ENCODE measurements at places on chromosomes 3 and 15.

DNA sequence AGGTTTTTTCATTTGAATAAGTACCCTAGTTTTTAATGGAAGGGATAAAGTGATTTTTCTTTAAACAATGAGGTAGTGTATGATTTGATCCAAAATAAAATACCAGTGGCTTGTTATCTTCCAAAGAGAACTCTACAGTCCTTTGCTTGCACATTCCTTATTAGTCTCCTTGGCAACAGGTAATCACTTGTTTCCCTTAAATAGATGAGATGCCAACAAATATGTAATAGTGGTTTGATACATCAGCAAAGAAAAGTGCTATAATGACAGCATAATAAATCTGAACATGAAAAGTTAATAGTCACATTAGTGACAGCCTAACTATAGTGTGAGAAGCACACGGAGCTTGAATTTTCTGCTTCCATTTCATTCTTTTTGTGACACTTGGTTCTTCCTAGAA lies 360.2 kb downstream of the ZNF385D start:
- DNase-seq: no peak

- no peak for DNase-seq
These were observed 37.5 kb downstream of the RGMA start for GRCh38 chr15:93051236-93052089.

GRCh38 chr3:142663865-142664264 lies 60.0 kb upstream of the TRPC1 start:
- DNase-seq: no peak

DNA sequence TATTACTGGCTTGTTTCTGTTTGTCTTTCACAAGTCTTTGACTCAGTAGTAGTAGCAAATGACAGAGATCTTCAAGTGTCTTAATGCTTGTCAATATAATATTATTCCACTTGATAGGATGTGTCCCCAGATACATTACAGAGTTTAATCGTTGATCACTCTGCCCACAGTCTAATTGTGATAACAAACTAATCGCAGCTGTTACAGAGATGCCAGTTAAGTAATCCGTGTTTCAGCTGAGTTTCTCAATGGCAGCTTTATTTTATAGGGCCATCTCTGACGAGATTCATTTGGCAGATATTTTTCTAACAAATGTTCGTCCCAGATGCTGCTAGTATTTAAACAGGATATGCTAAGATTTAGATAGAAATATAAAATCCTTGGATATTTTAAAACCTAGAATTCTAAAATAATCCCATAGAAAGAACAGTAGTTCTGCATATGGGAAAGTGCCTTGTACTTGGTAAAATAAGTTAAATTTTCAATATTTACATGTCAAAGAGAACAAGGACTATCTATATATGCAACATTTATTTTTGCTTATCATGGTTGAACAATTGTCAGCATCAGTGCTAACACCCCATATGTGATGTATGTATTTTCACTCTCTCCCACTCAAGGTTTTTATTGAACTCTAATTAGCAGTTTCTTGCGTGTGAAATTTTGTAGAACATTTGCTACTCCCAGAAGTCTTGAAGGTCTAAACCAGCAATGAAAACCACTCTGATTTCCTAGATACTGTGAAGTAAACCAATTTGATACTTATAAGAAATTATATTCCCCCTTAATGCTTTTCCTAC lies 185.5 kb downstream of the MBNL1 start:
- DNase-seq: no peak

DNA sequence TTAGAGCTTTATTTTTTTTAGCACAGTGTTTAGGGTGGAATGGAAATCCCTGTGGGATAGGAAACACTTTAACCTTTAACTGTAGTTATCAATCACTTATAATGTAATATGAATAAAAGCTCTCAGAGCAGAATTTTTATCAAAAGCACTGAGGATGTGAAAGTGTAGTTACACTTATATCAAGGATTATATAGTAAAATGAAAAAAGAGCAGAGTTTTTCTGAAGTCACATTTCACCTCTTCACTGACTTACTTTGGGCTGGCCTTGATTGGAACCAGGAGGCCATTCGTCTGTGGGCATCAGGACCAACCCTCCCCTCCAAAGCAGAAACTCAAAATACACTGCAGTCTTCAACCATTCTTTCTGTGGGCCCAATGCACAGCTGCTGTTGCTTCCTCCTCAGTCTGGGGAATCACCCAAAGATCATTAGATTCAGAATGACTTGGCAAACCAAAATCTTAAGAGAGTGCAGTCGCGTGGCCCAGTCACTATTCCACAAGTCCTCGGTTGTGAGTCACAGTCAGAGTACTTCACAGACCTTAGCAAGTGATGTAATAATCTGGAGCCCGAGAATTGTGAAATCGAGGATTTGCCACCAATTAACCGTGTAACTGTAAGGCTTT lies 132.6 kb upstream of the COL8A1 start:
- no peak for DNase-seq

DNA sequence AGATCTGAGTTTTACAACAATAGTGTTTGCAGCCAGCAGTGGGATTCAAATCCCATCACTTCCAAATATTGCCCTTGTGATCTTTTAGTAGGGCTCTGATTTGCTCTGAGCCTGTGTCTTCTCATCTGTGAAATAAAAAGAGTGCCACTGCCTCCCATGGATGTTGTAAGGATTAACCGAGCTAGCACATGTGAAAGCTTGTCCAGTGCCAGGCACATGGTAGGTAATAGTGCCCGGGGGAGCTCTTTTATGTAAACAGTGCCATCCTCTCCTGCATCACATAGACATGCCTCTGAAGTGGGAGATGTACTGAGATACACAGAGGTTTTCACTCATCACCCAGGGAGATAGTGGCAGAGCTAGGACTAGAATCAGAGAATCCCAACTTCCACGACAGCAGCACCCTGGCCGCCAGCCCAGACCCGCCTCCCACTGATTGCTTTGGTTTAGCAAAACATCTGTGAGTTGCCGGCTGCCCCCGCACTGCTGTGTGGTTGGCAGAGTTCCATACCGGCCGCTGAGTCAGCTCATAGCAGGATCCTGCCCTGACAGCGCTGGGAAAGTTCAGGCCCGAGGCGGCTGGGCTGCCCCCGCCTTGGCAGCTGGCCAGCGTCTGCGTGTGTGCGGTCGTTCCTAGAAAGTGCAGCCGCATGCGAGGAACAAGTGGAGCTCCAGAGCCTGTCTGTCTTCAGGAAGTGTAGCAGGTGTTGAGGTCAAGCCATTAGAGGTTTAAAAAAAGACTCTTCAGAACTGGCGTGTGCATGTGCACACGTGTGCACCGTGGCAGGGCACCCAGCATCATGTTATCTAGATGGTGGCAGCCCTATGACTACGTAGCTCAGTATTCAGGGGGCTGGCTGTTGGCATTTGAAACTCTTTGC lies 5.0 kb downstream of the ARID3B start:
- peak; percentile 96 for DNase-seq

GRCh38 chr3:179967622-179968021 lies 69.1 kb downstream of the PEX5L start:
- no peak for DNase-seq

DNA sequence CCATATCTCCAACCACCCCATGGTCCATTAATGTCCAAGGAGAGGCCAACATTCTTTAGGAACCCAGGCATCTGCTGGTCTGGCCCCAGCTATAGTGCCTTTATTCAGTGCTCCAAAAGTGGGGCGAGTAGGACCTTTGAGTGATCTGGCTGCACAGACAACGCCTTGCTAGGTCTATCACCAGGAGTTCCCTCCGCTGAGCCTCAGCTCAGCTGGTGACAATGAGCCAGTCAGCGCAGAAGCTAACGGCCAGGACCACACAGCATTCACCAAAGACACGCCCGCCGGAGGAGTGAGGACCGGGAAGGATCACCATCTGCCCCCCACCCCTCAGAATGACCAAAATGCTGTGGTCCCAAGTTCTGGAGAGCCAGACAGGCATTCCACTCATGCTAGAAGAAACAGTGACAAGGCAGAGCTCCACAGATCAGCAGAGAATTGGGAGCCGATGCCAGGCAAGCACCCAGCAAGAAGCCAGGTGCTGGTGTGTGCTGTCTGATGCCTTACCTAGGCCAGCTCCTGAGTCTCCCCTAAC lies 19.0 kb downstream of the TBC1D2B start:
- no peak for DNase-seq

GRCh38 chr3:47057212-47057671 lies 77.8 kb downstream of the NBEAL2 start:
- DNase-seq: no peak

GRCh38 chr15:58650102-58650501 lies 99.4 kb downstream of the ADAM10 start:
- DNase-seq: no peak

GRCh38 chr3:71843071-71843470 lies 58.1 kb upstream of the PROK2 start:
- DNase-seq: no peak

DNA sequence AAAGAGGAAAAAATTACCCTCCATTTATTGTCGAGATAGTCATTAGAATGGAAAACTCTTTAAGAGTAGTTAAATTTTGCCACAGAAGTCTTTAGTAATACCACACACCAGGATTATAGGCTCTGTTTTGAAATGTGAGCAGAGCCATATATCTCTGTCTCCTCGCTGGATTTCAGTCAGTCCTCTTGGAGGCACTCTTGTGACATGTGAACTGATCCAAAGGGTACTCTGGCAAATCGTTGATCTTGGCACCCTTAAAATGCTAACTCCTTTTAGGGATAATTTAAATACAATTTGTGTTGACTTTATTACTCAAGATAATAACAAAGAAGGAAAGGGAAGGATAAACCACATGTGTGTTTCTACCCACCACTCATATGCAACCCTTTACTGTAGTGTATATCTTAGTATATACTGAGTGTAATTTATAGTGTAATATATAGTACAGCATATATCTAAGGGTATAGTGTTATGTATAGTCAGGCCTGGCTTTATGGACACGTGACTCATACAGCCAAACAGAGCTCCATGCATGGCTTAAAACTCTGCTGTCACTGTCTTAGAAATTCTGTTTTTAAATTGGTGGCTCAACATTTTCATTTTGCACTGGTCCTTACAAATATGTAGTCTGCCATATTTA lies 12.3 kb upstream of the KPNA4 start:
- DNase-seq: no peak

DNA sequence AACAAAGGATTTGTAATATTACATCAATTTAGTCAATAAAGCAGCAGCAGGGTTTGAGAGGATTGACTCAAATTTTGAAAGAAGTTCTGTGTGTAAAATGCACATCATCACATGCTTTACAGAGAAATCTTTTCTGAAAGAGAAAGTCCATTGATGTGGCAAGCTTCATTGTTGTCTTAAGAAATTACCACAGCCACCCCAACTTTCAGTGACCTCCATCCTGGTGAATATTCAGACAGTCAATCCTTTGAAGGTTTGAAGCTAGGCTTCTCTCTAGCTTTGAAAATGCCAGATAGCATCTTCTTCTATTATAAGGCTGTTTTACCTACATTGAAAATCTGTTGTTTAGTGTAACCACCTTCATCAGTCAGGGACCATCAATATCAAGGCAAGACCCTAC lies 51.8 kb upstream of the SETMAR start:
- no peak for DNase-seq

DNA sequence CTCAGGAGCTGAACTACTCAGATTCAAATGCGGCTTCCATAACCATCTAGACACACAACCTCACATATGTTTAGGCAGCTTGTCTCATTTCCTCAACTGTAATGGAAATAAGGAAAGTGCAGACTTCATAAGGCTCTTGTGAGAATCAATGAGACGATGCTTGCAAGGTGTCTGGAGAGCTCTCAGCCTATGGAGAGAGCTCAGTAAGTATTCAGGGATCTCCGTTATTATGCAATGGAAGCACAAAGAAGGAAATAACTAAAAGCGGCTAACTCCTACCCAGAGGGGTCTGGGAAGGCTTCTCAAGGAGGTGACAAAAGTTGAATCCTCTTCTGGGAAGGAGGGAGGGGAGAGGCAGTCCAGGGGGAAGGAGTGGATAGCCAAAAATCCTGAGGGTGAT lies 50.1 kb upstream of the LIPC start:
- DNase-seq: no peak

- DNase-seq: no peak
These were observed 1.1 kb downstream of the IQCF6 start for GRCh38 chr3:51777985-51778384.

GRCh38 chr15:75739791-75740190 lies 27.1 kb upstream of the CSPG4 start:
- DNase-seq: no peak

GRCh38 chr15:62878070-62878469 lies 164.5 kb upstream of the TPM1 start:
- DNase-seq: no peak

- DNase-seq: no peak
These were observed 462.9 kb upstream of the KCNMB2 start for GRCh38 chr3:178073366-178073765.

DNA sequence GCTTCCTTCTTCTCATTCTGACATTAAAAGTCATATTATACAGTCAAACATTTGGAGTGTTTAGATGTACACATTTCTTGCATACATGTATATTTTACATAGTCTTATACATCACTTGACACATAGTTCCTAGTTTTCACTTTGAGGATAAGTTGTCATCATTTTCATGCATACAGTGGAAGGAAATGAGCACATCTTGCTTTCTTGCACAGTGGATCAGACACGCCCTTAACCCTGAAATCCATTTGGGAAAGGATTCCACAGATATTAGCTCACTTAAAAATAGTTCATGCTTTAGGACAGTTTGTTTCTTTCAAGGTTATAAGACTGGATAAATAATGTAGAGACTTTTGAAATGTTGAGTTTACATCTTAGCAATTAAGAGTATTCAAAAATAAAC lies 148.6 kb upstream of the MME start:
- no peak for DNase-seq

DNA sequence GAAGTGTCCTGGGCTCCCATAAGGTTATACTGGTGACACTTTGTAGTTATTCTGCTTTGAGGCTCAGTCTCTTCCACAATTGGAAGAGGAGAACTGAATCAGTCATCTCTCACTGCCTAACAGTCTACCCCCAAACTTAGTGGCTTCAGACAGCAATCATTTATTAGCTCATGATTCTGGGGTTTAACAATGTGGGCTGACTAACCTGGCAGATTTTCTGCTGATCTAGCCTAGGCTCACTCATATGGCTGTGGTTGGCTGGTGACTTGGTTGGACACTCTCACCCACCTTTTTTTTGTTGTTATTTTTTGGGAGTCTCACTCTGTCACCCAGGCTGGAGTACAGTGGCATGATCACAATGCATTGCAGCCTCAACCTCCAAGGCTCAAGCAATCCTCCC lies 7.1 kb downstream of the GPD1L start:
- DNase-seq: no peak

GRCh38 chr3:114892880-114893279 lies 254.2 kb downstream of the ZBTB20 start:
- no peak for DNase-seq

DNA sequence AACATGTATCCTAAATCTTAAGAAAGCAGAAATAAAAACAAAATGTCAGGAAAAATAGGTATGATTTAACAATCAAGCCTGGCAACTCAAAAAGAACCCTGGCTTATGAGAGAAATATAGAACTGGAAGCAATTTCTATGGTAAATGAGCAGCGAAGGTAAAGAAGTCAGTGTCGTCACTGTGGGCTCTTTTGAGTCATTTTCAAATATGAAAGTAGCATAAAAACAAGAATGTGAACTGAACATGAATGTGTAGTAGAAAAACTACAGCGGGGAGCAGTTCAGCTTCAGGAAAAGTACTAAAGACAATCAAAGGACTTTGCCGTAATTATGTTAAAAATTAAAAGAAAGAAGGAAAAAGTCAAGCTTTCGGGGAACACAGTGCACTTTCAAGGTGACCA lies 17.5 kb downstream of the LSG1 start:
- no peak for DNase-seq

GRCh38 chr15:100999369-100999768 lies 80.2 kb downstream of the LRRK1 start:
- DNase-seq: no peak

- no peak for DNase-seq
These were observed 22.2 kb downstream of the CP start for GRCh38 chr3:149199474-149199873.

Measured in breast epithelium (tissue), 4 donors.